ENCODE measurements at places on chromosomes 1 and 21.

DNA sequence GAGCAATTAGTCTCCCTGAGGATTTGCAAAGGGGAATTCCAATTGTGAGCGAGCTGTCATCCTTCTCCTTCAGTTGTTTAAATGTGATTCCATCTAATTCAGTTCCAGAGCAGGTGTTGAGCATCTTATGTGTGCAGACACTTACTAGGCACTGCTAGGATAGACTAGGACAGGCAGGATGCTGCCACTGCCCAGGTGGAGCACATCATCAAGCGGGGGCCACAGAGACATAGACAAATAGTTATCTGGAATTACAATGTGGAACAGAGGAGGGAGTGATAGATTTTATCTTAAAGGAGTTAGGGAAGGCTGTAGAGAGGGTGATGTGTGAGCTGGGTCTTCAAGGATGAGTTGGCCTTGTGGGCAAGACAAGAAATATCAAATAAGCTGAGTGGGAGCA is 55.9 kb downstream of the CDC7 start:
- DNase-seq = no peak

GRCh38 chr1:7648761-7649384 is 122.2 kb upstream of the VAMP3 start:
- no peak for DNase-seq

DNA sequence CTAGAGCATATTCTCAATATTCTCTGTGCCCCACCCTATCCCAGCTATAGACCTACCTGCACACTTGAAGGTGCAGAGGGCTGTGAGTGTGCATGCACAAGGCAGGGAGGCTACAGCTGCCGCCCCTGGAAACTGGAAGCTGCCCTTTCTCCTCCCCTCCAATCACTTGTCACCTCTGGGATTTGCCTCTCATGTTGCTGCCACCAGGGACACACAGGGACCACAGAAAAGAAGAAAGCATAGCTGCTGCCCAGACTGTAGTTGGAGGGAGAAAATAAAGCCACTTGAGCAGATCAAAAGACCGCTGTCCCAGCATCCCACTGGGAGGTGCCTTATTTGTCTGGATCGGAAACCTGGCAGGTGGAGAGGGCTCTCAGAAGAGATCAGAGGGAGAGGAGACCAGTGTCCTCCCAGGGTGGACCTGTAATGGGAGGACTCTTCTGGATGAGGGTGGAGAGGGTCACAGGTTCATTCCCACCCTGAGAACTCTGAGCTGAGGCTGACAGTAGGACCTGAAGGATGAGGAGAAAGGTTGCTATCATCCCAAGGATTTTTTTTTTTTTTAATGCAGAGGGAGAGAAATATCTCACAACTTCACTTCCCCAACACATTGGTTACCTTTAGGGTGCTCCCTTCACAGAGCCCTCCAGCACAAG is 7.6 kb upstream of the INPP5B start:
- DNase-seq = no peak

DNA sequence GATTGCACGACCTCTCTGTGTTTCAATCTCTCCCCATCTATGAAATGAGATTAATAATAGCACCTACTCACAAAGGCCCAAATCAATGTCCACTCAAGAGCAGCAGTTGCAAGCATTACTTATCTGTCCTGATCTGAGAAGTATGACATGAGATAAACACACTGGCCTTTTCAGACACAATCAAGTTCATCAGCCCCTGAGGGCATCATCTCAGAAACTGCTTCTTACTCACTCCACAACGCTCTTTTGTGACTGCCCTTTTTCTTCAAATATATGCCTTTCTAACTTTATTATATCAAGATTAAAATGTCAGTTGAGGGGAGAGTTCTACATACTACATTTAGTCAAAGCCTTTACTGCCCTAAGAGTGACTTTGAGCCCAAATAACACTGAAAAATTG is 371.9 kb upstream of the SPAG17 start:
- no peak for DNase-seq

- DNase-seq = no peak
Observed at GRCh38 chr1:220887520-220888416, 8.5 kb downstream of the HLX start.

DNA sequence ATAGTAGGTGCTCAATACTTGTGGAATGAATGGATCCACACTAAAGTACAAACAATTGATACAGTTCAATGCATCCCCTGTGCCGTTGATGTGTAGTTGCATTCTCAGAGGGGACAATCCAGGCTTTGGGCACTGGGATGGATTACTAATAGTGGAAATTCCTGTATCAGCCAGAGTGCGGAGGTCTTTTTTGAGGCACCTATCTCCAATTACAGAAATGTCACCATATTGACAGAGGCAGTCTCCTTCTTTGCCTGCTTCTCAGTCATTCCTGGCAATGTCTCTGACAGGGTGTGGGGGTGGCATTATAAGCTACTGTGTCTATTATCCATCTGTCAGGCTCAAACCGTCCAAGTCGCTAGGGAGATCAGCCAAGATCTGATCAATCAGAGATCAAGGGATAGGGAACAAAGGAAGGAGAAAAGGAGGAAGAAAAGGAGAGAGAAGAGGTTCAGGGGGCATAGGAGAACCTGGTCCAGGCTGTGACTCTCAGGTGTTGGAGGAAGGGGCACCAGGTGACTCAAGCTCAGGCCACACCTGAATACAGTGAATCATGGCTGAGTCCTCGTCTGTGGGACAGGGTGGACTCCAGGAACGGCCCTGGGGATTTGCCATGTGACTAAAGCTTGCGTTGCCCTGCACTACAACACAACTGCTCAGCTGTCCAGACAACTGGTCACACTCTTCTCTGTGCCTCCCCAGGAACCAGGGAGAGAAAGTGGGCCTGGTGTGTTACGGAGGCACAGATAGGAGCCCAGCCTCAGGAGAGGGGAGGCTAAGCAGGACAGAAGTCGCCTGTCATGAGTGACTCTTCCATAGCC is 3.4 kb upstream of the LAMB3 start:
- no peak for DNase-seq

- no peak for DNase-seq
Observed at GRCh38 chr21:26093122-26093521, 77.4 kb downstream of the APP start.

GRCh38 chr1:158019171-158019868 is 25.9 kb downstream of the KIRREL1 start:
- peak; percentile 91 for DNase-seq

- DNase-seq = peak; percentile 14
Observed at GRCh38 chr1:99544328-99544727, 101.6 kb upstream of the PALMD start.

- no peak for DNase-seq
Observed at GRCh38 chr21:18498431-18498830, 94.8 kb upstream of the TMPRSS15 start.

- DNase-seq = no peak
Observed at GRCh38 chr1:168091720-168092550, 44.8 kb downstream of the GPR161 start.

- no peak for DNase-seq
Observed at GRCh38 chr1:78678324-78678723, 28.7 kb downstream of the IFI44 start.

- no peak for DNase-seq
Observed at GRCh38 chr21:16310176-16310575, 580.4 kb downstream of the USP25 start.

DNA sequence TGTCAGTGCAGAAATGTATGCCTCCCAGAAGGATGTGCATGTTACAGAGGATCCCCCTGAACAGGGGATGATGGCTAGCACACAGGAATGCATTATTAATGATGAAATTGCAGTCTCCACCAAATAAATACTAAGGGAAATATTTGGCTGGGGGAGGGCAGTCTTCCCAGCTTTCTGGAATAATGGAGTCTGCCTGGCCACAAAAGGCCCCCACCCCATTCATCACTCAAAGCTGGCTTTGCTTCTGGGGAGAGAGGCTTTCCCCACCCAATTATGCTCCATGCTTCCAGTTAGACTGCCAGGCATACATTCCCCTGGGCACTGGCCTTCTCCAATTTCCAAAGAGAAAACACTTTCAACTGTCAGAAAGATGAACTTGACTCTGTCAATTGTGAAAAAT is 302.7 kb downstream of the SIPA1L2 start:
- no peak for DNase-seq

- no peak for DNase-seq
Observed at GRCh38 chr1:193471981-193472380, 285.6 kb upstream of the B3GALT2 start.
